ENCODE measurements at places on chromosomes 4 and X.
A peak's percentile ranks its signal among the peaks of the same experiment; 100 is the strongest.

DNA sequence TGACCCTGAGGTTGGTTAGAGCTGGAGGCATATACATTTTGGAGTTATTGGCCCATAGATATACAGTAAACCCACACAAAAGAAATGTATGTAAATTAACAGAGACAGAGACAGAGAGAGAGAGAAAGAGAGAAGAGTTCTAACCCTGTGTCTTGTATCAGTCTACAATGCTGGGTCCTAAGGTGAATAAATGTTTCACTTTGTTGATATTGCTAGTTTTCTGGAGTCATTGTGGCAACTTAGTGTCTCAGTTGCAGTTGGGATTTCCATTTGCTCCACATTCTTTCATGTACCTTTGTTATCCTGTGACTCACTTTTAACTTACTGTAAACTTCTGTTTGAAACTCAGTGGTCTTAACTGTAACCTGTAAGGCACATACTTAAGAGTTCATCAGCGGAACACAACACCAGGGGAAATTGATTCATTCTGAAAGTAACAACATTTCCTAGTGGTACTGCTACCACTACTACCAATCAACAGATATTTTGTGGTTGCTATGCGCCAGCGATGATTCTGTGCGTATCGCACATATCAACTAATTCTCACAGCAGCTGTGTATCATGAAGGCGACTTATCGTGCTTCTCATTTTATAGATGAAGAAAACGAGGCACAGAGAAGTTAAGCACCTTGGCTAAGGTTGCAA, 38.5 kb upstream of the ETDA start:
- DNase-seq = no peak

- peak; percentile 41 for DNase-seq
Observed at GRCh38 chr4:173505924-173506518, 24.0 kb downstream of the HAND2 start.

DNA sequence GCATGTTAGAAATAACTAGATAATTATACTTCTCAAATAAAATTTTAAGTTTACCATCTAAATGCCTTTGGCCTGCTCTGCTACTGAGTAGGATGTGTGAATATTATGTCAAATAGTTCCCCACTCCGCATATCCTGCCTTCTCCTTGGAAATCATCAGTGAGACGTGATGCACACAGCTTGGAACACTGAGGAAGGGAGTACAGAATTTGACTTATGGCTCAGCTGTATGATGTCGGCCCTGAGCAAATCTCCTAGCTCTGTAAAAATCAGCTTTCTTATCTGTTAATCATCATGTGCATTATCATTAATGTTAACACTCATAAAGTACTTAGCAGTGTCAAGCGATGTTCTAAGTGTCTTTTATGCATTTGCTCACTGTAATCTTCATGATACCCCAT, 241.0 kb upstream of the ANKRD50 start:
- DNase-seq = no peak

DNA sequence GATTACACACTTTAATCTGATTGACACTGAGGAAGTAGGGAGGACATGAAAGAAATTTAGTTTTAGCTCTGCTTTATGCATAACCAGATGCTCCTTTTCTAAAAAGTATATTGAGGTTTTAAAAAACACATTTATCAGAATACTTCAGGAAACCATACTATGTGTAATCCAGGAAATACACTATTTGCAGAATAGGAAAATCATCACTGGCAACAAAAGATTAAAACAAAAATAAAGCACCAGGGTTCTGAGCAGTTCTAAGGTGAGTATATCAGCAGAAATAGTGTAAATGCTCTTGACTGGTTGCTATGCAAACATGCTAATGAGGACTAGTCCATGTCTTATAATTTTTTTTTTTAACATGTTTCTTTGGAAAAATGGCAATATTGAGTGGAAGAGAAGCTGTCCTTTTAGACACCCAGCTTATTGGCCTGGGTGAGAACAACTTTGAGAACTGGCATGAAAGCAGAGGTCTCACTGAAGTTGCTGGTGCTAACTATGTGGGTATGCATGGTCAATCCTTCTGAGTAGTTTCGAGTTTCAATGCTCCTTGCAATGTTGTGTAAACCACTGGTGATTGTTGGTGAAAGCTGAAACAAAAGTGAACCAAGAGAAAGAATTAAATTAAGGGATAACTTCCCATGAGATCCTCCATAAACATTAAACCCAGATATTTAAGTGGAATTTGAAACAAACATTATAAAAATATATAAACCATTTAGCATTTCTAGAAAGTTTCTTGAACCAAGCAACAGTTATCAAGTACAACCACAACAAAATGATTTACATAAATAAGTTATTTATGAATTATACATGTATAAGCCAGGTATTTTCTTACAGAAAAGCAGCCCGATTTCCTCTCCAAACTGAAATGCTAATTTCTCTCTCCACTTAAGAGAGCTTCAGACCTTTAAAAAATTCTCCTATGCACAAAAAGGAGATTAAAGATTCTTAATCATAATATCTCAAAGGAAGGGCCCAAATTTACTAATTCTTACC, 20.4 kb upstream of the SCD5 start:
- DNase-seq = no peak

DNA sequence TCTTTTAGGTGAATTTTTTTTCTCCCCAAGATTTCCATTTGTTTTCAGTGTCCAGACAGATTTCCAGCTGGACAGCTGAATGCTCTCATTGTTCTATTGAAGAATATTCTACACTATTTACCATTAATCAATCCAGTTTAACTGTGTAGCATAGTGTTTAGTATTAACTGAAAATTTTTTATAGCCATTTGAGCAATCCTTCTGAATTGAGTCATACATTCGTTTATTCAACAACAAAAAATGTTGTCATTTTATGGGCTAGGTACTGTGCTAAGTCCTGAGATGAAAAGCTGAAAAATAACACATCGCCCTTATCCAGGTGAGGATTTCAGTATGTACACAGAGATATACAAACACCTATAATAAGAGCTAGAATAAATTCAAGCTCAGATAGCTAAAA, 223.3 kb downstream of the COL25A1 start:
- no peak for DNase-seq

GRCh38 chr4:156615066-156615531, 356.5 kb downstream of the PDGFC start:
- no peak for DNase-seq

DNA sequence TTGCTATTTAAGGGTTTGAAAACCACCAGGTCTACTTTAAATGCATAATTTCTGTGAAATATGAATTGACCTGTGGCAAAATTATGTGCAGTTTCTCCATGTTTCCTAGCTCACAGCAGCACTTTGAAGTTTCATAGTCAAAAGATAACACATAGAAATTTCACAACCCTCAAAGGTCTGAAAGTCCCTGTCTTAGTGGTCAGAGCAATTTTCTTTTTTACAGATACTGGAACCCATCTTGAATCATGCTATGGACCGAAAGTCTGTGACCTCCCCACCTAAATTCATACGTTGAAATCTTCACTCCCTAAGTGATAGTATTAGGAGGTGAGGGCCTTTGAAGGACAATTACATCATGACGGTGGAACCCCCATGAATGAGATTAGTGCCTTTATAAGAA, 240.4 kb upstream of the BMP3 start:
- no peak for DNase-seq

All from GM12878 (cell line).